ENCODE measurements at places on chromosomes 2 and 18.

GRCh38 chr2:200155652-200156051 is 150.8 kb upstream of the SPATS2L start:
- no peak for DNase-seq

GRCh38 chr18:58015065-58015780 is 28.8 kb upstream of the NEDD4L start:
- DNase-seq, result no peak

DNA sequence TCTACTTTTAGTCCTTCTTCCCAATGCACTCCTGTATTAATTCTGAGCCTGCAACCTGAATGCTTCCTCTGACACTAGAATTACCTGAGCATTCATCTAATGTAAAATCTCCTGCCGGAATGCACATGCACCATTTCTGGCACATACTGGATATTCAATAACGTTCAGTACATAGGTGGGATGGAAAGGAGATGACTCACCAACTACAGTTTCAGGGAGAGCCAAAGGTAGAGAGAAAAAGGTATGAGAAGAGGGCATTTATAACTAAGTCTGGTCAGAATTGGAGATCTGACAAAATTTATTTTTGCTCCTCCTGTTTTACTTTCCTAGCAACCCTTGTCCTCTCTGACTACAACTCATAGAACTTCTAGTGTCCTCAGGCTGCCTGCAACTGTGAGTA is 1954.1 kb upstream of the CELF4 start:
- no peak for DNase-seq

GRCh38 chr18:51038110-51038509 is 8.1 kb downstream of the SMAD4 start:
- no peak for DNase-seq

GRCh38 chr2:42879913-42880737 is 87.7 kb upstream of the HAAO start:
- DNase-seq, result no peak

GRCh38 chr18:21305621-21306020 is 63.6 kb downstream of the GREB1L start:
- DNase-seq, result no peak

GRCh38 chr2:190315273-190315672 is 4.4 kb downstream of the HIBCH start:
- DNase-seq, result no peak

DNA sequence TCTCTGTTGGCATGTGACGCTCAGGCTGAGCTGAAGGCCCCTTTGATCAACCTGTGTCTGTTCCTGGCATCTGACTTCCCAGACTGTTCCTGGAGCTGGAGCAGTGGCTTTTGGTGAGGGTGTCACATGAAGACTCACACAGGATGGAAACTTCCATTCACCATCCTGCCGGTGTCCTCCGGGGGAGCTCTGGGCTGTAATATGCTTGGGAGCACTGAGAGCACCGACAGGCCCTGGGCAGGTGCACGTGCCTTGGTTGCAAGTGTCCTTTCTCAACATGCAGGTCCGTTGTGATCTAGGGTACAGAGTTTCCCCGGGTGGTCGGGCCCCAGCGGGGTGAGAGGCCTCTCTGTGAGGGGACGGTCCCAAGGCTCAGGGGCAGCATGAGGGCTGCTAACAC is 24.8 kb upstream of the GBX2 start:
- no peak for DNase-seq

DNA sequence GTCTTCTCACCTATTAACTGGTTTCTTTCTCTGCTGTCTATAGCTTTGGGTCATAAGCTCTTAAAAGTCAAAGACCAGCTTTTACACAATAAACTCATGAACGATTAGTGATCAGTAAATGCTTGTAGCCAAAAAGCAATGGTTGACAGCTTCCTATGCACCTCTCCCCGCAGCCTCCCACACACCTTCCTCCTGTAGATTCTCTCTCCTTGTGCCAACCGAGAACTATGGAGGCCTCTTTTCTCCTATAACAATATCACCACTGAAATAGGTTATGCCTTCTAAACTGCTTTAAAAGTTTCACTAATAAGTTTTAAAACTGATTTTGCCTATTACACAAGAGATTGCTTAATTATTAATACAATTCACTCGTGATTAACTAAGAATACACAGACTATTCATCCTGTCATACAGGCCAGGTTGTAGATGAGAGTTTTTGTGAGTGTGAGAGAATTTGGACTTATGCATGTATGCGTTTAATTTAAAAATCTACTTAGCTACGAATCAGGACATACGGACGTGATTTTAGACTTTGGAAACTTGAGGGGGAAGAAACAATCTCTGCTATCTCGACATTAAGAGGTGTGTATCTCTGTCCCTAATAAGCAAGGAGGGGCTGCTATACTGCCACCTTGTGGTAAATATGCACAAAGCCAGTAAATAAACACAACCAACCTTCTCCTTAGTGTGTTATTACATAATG is 229.1 kb upstream of the RBBP8 start:
- no peak for DNase-seq

GRCh38 chr2:85862426-85862825 is 26.4 kb downstream of the ST3GAL5 start:
- DNase-seq, result no peak

GRCh38 chr2:211846714-211847113 is 691.9 kb downstream of the ERBB4 start:
- peak; percentile 34 for DNase-seq

All from NCI-H524 treated with DMSO at 0.1 percent for 48 hours (cell line).